ENCODE measurements at places on chromosomes 6 and 20. TPM values are rescaled to one million over a fixed set of nuclear protein-coding genes. Genes with fewer than 3 reads are reported as not detected.

Gene C6orf132
- total RNA-seq = 1.7 TPM

Gene THBS2
- total RNA-seq = not detected

Gene STMND1
- total RNA-seq = not detected

Gene PACSIN1
- total RNA-seq = 0.05 TPM

Gene HCK
- not detected for total RNA-seq

Gene RGS17
- 6.4 TPM for total RNA-seq

Measured in A549 treated with CpdA at 1 μM for 4 hours (cell line).